ENCODE measurements at places on chromosomes 16 and 17.

DNA sequence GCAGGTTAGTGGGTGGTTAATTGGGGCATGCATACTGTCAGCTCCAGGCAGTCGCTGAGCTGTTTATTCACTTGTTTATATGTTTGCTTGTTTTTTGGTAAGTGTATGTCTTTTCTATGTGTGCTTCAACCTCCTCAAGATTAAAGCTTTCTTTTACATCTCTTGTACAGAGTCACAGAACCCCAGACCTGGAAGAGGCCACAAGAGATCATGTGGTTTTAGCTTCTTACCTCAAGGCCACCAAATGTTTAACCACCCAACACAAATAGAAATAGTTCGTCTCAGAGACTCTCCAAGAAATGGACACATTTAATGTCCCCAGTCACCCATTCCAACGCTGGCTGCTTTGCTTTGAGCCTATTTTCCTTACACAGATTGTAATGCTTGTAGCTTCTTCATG is 11.8 kb upstream of the TMEM98 start:
- DNase-seq = no peak

- no peak for DNase-seq
These were observed 79.8 kb downstream of the HELZ start for GRCh38 chr17:67165201-67165600.

DNA sequence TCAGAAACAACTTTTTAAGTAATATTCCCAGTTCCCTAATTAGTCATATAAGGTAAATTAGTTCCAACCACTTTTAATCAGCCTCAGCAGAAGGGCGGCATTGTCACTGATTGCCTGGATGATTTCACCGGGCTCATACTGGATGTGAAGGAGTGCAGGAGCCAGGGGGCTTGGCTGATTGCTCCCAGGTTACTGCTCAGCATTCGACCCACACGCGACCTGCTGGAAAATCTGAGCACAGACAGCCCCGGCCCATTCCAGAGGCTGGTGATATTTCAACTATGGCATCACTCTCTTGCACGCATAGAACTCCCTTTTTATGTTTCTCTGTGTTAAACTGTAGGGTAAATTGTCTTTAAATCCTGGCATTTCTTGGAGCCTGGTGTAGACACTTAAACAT is 34.2 kb downstream of the CPPED1 start:
- no peak for DNase-seq

GRCh38 chr17:6913608-6914443 is 82.0 kb upstream of the ALOX12 start:
- no peak for DNase-seq

DNA sequence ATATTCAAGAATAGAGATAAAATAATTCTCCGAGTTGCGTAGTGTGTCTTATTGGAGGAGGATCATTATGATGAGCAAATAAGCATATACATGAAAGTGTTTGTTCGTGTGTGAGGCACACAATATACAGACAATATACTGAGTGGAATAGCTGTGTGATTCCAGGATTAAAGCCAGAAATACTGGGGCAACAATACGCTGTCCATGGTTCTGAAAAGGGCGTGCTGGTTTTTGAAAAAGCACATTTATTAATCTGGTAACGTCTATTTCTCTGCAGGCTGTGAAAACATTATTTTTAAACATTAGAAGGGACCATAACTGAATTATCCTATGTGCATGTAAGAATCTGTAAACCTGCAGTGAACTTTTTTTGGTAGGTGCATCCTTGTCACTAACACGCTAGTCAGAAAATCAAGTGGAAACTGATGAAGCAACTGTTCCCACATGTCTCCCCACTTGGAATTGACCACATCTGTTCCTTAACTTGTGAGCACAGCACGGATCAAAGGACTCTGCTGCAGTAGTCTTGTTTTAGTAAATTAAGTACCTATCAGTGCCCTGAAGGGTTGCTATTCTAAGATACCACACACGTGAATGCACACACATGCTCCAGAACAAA is 346.0 kb downstream of the GRIN2A start:
- no peak for DNase-seq

- no peak for DNase-seq
These were observed 4.6 kb upstream of the KCNJ16 start for GRCh38 chr17:70070305-70071027.

GRCh38 chr16:27500801-27501200 is 48.9 kb downstream of the GTF3C1 start:
- no peak for DNase-seq
